ENCODE measurements at places on chromosomes 7 and 10.

- DNase-seq: no peak
These were observed 50.0 kb downstream of the HGF start for GRCh38 chr7:81719865-81720264.

- no peak for DNase-seq
These were observed 38.7 kb downstream of the DENND11 start for GRCh38 chr7:141663081-141663849.

DNA sequence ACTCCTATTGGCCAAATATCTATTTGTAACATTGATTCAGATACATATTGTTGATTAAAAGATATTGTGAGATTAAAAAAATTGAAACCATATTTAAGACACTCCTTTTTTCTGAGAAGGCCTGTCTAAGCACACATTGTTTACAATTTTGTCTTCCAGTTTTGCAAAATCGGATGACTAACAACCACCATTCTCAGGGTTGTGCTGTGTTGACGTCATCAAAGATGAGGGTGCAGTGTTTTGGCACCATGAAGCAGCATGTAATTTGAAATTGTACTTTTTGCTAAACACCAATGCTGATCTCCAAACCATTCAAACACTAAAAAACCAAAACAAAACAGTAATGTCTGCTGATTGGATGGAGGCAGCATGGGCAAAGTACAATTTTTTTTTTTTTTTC, 7.4 kb downstream of the CREB5 start:
- DNase-seq: no peak

- no peak for DNase-seq
These were observed 32.4 kb downstream of the CCSER2 start for GRCh38 chr10:84360637-84361365.

- no peak for DNase-seq
These were observed 196.0 kb upstream of the GRB10 start for GRCh38 chr7:50978633-50979215.

DNA sequence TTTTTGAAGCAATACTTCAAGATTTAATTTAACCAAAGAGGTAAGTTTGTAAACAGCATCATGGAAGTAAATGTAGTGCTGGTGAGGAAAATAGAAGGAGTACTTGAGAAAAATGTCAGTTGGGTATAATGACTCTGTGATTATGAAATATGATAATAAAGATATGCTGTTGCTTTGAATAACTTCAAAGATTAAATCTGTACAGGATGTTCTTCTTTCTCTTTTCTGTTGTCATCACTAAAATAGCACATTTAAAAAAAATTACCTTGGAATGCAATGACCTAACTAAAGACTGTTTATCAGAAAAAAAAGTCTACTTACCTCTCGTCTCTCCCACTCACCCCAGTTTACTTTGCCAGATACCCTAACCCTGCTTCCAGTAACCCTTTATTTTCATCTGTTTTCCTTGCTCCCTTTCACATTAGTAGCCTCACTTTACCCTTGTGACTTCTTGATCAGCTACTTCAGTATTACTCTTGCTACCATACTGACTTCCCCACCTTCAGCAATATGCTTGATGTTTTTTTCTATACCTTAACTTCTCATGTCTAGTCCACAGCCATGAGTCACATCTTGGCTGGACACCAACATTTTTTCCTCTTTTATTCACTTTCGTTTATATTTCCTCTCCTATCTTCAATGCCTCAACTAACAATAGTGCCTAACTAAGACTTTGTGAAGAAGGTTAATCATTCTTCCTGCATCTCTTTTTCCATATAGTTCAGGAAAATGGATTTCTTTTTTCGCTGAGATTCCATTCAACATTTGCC, 29.7 kb upstream of the TAS2R16 start:
- no peak for DNase-seq

DNA sequence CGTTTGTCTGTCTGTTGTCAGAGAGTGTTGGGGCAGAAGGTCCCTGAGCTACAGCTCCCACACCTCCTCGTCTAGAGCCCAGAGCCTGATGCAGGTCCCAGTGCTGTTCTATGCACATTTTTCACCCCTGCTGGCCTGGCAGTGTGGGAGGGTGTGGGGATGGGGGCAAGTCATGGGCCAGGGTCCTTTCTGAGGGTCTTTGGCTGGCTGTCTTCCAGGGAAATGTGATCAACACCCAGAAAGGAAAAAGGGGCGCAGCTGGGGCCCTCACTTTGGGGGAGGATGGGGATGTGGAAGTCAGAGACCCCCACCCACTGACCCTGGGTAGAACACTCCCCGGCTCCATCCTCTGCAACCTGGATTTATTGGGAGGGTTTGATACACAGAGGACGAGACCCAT, 50.0 kb upstream of the ZNF716 start:
- DNase-seq: no peak

DNA sequence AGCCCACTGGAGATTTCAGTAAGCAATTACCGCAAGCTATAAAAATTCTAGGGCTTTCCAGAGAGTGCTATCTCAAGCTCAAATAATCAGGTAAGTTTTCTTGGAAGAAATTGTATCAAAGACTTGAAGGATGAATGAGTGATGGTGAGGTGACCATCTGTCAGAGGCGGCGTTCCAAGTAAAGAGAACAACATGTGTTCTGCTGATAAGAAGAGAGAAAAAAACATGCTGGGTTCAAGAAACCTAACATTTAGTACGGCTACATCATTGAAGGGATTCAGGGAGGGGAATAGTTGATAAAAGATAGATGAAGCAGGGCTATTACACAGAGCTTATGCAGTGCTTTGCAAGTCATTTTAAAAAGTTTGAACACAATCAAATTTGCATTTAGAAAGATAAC, 100.7 kb downstream of the GNAI1 start:
- no peak for DNase-seq

- no peak for DNase-seq
These were observed 128.4 kb upstream of the PPP2R2D start for GRCh38 chr10:131772441-131772840.

DNA sequence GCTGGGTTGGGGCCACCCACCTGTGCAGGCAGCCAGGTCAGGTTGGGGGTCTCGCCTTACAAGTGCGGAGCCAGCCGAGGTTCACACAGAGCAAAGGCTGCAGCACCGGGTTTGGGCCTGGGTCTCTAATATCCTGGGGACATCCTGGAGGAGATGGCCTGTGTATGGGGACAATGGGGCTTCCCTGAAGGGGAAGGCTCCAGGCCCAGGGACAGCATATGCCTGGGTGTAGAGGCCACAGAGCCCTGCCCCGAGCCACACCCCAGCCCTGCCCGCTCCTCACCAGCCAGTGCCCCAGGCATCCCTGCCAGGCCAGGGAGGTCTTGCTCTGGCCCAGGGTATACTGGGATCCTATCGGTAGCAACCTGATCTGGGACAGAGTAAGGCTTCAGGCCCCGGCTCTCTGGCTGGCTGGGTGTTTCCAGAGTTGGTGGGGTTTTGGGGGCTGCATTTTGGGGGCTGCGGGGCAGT, 9.1 kb downstream of the TTYH3 start:
- no peak for DNase-seq

DNA sequence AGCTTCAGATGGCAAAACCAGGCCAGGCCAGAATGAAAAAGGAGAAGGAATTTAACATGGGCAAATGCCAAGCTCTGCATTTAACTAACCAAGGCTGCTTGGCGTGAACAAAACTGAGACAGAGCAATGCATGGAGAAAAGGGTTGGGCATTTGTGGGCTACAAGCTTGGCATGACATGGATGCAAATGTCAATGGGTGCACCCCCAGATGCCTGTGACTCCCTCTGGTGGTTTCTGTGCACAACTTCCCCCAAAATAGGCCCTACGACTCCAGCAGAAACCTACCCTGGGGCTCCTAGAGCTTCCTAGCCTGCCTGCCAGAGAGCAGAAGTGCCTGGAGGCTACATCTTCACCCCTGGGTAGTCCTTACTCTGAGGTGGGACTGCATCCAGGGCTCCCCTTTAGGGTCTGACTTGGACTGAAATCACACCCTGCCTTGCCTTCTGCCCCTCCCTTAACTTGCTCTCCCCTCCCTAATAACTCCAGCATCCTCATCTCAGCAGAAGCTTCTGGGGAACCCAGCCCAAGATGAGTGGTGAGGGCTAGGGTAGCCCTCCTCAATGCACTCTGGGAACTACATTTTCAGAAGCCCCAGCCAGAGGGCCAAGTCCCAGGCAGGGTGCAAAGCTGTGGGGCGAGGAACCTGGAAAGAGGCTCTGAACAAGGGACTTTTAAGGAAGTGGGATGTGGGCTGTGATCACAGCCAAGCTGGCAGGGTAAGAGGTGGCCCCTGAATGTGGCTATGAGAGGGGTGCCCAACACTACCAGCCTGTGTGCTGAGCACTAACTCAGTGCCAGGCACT, 11.3 kb downstream of the GPRIN2 start:
- no peak for DNase-seq
